ENCODE measurements at places on chromosomes 5 and 9.

DNA sequence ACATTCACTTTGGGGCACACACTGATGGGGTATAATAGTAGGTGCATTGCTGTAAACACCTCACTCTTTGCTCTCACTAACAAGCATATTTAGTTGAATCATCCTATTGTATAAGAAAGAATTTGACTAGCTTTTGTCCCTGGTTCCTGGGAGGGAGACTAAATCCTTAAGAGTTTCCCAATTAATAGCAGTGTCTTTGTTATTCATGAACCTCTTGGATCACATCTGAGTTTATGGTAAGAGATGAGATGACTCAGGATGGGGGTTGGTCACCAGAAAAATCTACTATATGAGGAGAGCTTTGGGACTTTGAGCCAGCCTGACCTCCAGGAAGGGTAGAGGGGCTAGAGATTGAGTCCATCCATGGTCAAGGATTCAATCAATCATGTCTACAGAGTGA, 56.8 kb downstream of the PUM3 start:
- DNase-seq = no peak

DNA sequence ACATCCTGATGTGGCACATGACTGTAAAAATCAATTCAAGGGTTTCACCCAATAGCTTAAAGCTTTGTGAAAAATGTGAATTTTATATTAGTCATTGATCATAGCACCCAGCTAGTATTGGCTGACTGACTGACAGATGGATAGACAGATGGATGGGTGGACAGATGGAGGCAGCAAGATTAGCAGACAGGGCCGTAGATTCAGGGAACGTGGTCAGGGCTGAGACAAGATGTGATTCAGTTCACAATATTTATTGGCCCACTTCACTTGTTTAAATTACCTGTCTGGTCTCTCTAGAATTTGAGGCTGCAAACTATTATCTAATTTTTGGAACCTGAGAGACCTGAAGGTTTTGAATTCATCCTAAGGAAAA, 12.0 kb upstream of the PCSK5 start:
- no peak for DNase-seq

DNA sequence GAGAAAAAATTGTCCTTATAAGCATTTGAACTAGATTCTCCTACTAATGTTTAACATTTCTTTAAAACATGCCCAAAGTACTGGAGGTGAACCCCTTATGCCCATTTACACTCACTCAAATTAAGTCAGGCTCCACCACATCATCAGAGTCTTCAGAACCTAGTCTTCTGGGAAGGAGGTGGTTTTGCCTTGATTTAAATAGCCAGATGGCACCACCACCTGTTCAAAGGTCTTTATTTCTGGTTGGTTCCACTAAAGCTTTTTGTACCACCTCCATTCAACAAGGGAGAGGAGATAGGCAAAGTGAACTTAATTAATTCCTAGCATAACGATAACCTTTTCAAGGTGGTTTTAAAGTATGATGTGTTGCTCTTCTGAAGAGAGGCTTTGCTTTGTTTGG, 189.5 kb downstream of the SLF1 start:
- no peak for DNase-seq

DNA sequence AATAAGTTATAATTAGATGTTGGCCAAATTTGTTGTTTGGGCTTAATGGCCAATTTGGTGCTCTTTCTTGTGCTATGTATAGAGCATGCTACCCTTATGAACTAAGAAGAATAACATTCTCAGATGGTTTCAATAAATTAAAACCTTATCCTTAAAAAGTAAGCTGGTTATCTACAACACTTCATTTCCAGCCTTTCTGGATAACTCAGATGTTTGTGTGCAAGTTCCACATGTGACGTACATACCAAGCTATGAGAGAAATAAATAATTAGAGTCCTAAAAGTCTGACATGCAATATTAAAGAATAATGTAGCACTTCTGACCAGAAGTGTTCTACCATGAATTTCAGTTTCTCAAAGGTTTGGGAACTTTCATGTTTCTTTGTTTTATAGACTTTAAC, 11.7 kb downstream of the MTREX start:
- no peak for DNase-seq

GRCh38 chr5:172502410-172502809, 48.1 kb upstream of the SH3PXD2B start:
- peak; percentile 4 for DNase-seq

DNA sequence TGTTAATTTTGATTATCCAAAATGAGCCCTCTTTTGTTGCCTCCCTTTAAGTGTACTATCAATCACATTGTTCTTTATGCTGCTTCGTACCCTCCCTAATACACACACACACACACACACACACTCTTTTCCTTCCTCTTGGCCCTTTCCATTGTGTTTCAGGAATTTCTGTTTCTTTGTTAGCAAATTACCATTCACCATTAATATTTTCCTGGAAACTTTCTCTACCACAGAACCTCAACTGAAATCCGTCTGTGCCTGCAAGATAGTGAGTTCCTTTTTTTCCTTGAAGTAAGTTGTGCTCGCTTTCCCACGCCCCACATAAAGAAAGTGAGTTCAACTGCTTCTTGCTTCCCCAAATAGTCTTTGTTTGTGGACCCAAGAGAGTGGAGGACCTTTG, 61.8 kb downstream of the SMIM15 start:
- DNase-seq = no peak

DNA sequence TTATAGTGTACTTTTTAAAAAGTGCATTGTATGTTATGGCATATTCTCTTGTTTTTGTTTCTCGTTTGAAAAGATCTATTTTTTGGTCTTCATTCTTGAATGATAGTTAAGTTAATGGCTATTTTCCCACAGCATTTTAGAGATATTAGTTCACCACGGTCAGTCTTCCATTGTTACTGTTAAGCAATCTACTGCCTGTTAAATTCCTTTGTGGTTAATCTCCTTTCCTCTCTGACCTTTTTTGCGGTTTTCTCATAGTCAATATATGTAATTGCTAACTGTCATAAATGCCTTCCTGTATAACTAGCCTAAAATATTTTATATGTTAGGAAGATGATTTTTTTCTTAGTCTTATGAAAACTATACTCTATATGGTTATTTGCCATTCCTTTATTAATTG, 250.8 kb upstream of the FBXL7 start:
- DNase-seq = no peak

DNA sequence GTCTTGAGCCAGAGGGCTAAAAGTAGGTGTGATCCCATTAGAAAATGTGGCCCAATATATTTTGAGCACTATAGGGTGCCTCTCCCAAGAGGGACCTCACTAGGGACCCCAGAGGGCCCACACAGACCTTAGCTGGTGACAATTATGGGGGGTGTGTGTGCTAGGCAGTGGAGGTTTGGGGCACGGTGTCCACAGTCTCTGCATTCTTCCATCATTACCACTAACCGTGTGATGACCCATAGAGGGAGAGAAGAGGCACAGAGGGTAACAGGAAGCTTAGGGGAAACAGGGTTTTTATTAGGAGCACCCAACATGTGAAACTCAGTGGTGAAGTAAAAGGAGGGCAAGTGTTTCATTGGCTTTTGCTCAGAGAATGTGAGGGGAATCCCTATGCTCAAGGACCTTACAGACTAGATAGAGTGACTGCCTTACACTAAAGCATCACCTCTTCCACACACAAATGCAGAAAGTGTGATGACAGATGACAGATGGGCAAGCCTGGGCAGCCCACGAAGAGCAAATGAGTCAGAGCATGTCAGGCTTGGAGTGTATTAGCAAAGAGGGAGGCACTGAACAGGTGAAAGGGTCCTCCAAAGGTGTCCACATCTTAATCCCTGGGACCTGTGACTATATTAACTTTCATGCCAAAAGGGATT, 2.5 kb upstream of the ACTL7A start:
- DNase-seq = no peak

DNA sequence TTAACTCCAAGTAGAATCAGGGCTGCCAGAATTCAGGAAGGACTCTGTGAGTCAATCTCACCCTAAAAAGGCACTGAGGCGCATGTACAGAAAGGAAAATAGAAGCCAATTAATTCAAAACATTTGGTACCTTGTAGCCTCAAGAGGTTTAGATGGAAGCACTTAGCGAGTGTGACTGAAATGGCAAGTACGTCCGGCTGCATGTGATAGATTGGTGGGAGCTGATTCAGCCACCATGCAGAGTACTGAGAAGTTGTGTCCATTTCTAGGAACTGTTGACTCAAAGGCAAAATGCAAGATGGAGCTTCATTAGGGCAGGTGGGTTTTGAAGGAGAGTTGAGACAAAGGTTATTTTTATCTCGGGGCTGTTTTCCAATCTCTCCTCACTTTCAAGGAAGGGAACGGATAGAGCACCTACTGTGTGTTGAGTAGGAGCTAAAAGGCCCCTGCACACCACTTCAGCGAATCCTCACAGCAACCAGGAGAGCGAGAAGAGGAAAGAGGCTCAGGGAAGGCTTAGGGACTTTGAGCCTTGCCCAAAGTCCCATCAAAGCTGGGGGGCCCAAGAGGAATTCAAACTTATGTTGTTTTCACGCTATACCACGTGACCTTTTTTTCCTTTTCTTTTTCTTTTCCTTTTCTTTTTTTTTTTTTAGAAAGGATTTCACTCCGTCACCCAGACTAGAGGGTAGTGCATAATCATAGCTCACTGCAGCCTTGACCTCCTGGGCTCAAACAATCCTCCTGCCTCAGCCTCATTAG, 34.6 kb upstream of the CPEB4 start:
- no peak for DNase-seq

GRCh38 chr5:675111-675870, 17.9 kb downstream of the TPPP start:
- no peak for DNase-seq

- DNase-seq = no peak
These were observed 139.0 kb upstream of the GAS1 start for GRCh38 chr9:87086221-87086818.

DNA sequence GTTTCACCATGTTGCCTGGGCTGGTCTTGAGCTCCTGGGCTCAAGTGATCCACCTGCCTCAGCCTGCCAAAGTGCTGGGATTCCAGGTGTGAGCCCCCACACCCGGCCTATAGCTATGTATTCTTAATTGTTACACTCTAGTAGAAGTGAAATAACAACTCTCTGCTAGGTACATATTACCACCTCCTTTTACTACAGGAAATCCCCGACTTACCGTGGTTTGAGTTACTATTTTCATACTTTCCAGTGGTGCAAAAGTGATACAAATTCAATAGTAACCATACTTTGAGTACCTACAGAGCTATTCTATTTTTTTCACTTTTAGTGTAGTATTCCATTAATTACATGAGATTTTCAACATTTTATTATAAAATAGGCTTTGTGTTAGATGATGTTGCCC, 719 bp downstream of the ARL14EPL start:
- no peak for DNase-seq

DNA sequence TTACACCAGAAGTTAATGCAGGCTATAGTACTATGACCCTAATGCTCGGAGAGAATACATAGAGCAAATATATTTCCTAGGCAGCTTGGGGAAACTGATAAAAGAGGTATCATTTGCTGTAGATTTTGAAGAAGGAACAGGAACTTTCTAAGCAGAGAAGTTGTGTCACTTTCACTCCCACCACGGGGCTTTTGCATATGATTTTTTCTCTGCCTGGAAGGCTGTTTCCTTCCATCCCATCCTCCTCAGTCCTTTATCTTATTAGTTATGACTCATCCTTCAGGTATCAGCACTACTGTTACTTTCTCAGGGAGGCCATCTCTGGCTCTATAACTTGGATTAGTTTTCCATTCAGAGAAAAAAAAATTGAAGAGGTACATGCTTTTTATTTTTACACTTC, 2006.1 kb upstream of the WWC1 start:
- no peak for DNase-seq

DNA sequence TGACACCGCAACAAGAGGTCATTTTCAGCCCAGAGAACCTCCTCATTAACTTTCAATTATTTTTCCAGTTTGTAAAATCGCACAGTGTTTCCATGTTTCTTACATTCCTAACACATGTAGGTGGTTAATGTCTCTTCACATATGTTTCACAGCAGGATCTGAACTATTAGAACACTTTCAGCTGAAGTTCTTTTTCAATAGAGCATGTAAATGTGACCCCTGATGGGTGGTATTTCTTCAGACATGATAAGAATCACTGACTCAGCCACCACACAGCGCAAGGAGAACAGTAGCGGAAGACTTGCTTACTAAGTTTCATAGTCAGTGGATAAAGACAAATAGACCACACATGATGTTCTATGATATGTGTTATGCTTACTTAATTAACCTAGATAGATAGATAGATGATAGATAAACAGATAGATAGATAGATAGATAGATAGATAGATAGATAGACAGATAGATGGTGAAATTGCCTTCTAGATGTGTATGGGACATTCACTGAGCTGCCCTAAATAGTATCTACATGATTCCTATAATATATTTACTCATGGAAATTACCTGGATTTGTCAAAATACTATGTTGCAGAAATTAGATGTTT, 1992.1 kb upstream of the NUDT12 start:
- no peak for DNase-seq

GRCh38 chr9:3455717-3456116, 70.1 kb downstream of the RFX3 start:
- no peak for DNase-seq

- DNase-seq = no peak
These were observed 86.5 kb downstream of the MTRR start for GRCh38 chr5:7955476-7955875.

DNA sequence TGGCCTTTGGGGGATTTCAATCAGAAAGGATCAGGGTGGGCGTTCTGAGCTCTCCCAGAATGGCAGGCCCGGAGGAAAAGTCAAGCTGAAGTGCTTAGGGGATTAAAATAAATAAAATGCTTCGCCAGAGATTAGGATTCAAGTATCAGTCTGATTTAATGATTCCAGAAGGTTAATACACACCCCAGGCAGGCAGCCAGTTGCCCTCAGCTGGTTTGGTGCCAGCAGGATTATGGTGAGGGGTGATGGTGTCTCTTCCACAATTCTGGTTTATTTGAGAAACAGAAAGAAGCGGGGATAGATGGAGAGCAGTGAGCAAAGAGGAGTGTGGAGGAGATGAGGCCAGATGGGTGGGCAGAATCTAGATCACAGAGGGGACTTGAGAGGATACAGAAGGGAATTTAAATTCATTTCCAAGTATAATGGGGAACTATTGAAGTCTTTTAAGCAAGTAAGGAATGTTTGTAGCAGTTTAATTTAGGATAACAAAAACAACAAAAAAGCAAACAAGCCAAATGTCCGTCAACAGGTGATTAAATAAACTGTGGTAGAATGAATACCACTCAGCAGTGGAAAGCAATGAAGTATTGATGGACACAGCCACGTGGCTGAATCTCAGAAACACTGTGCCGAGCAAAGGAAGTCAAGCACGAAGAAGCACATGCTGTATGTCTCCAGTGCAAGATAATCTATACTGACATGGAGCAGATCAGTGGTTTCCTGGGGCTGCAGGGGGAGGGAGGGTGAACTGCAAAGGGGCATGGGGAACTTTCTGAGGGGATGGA, 297.7 kb downstream of the MSX2 start:
- no peak for DNase-seq

All from dorsolateral prefrontal cortex (tissue), 122 donors.